ENCODE measurements at places on chromosomes 13 and 19.
A peak's percentile ranks its signal among the peaks of the same experiment; 100 is the strongest.

DNA sequence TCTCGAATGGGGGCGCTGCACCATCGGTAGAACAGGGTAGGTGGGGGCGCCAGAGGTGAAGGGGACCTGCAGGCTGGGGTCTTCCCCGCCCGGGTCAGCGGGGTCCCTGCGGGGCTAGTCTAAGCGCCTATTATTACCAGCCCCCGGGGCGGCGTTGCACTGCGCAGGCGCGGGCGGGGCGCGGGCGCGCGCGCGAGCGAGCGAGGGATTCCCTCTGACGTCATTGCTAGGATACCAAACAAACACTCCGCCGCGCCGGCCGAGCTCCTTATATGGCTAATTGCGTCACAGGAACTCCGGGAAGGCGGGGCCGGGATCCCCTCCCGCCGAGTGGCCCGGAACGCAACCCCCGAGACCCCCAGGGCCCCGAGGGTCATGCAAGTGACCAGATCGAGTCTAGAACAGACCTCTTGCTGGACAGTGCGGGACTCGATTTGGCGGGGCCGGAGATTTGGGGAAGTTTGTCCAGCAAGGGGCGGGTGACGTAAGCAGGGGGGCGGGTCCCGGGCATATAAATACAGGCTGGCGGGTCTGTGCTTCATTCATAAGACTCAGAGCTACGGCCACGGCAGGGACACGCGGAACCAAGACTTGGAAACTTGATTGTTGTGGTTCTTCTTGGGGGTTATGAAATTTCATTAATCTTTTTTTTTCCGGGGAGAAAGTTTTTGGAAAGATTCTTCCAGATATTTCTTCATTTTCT lies at the start of gene FOSB:
Gene FOSB (plus strand): TSS at position 541 of the 703 bp plus-strand sequence. CDS start 591 bp downstream, outside the sequence.
- DNase-seq, result peak; percentile 96

GRCh38 chr13:34462843-34463242 lies 479.2 kb upstream of the NBEA start:
- DNase-seq, result no peak

DNA sequence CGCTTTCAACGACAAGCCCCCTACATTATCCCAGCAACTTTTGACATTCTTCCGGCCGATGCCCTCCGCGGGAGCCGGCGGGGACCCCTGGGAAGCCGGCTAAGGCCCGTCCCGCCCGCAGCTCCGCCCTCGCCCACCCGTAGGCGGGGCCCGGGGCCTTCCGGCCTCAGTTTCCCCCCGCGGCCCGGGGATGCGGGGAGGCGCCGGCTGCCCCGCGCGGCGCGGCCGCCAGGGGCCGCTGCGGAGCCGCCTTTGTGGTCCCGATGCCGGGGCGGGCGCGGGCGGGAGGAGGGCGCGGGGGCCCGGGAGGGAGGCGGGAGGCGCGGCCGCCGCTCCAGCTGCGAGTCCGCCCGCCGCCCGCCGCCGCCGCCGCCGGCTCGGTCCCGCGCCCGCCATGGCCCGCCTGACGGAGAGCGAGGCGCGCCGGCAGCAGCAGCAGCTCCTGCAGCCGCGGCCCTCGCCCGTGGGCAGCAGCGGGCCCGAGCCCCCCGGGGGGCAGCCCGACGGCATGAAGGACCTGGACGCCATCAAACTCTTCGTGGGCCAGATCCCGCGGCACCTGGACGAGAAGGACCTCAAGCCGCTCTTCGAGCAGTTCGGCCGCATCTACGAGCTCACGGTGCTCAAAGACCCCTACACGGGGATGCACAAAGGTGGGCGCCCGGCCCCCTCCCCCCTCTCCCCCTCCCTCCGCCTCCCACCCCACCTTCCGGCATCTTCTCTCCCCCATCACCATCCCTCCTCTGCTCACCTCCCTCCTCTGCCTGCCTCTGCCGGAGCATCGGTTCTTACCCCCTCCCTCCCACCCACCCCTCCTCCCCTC lies at the start of gene CELF5:
Gene CELF5 (plus strand): TSS at position 316 of the 823 bp plus-strand sequence. CDS start 79 bp downstream, at position 395.
- peak; percentile 34 for DNase-seq

DNA sequence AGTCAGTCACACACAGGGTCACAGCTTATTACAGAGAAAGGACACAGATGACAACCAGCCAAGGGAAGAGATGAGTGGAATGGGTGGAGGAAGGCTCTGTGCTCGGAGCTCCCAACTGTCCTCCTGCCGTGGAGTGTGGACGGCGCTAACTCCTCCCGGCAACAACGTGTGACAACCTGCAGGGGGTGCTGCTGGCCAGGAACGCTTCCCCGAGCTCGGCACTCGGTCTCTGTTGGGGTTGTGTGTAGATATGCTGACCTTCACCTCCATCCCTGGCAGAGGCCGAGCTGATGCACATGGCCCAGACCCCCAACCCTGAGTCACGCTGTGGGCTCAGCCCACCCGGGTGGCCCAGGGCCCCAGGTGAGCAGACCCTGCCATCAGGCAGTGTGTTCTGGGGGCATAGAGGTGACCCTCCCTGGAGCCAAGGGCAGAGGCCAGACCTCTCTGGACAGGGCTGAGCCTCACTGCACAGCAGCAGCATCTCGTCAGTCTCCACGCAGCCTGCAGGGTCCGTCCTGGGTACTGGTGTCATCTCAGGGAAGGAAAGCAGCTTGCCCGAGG lies 14.1 kb downstream of the ZNF444 start:
- no peak for DNase-seq

DNA sequence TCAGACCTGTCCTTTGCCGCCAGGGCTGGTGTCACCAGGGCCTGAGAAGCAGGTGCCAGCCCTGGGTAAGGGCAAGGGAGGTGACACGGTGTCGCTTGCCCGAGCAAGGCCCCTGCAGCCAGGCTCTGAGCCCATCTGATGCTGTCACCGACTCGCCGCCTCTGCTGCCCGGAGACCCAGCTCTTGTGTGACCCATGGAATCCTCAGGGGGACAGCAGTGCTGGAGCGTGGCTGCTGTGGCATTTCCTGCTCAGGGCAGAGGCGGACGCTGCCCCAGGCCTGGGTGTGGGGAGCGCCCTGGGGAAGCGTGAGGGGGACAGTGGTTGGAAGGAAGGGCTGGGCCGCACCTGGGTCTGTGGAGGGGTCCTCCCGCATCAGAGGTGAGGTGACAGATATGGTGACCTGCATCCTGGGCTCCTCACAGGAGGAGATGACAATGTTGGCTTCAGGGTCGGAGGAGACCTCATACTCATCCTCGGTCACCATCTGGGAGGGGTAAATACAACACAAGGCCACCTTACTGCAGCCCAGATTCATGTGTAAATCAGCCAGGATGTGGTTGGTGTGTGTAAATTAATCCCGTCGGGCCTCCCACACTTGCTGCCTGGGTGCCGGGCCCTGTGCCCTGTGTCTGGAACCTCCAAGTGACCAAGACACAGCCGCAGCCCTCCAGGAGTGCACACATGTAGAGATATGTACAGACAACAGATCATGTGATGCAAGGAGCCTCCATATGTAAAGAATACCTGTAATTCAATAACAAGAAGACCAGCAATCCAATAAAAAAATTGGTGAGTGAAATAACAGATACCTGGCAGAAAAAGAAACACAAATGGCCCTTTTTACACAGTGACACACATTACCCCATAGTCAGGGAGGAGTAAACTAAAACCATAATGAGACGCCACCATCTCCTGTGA lies 27.6 kb upstream of the MATK start:
- no peak for DNase-seq

DNA sequence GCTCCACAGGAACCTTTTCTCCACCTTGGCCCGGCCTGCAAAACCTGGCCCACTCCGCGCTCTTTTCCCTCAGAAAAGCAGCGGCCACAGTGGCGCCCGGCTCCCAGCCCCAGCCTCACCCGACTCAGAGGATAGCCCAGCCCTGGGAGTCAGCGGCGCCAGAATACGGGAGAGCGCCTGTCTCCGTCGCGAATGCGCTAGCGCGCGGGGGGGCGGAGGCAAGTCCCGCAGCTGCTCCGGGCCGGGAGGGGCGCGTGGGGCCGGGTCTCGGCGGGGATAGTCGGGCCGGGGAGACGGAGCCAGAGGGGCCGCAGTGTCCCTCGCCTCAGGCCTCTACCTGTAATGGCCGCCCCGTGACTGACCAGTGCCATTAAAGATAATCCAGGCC lies at the start of gene ZFP30:
Gene ZFP30 (minus strand): TSS at position 165 of the 388 bp plus-strand sequence. CDS start 7,643 bp downstream, outside the sequence.
- peak; percentile 72 for DNase-seq

DNA sequence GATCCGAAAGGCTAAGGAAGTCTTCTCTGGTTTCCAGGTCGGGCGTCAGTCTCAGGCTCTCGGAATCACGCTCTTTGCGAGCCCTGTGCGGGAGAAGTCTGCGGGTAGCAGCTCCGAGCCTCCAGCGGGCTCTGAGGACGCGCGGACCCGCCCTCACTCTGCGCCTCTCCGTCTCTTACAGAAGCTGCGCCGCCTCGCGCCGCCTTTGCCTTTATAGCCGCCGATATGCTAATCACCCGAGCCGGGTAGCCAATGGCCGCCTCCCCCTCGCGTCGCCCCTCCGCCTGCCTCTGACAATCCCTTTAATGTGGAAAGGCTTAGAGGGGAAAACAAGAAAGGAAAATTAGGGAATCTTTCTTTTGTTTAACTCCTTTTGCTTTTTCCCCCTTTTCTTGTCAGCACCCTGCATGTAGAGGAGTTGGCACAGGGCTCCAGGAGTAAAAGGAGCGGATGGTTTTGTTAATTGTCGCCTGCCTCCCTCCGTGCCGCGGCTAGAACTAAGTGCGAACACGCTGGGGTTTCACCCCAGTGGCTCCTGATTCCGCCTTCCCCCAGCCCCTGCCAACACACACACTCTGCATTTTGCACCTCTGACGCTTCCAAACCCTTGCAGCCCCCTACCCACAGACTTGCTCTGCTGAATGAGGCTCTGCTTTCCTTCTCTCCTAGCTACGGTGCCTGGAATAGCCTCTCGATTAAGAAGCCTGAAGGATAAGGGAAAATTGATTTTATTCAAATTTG lies at the start of gene PCDH8:
Gene PCDH8 (minus strand): TSS at position 186 of the 741 bp plus-strand sequence. CDS start 204 bp downstream, outside the sequence.
- DNase-seq, result no peak

DNA sequence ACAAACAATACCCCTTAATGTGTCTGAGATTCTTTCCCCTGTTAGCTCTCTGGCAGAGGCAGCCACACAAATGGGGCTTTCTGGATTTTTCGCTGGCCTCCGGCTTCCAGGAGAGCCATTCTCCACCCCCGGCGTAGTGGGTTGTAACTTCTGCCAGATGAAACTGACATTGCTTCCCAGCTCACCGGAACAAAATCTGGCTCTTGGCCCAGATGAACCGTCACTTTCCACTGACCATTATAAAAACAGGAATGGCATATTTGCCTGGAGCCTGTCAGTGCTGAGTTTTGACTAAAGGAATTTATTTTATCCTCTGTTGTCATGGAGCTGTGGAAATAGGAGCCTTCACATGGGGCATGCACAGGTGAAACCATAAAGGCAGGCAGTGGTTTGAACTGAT lies 120.6 kb upstream of the GPR12 start:
- no peak for DNase-seq

DNA sequence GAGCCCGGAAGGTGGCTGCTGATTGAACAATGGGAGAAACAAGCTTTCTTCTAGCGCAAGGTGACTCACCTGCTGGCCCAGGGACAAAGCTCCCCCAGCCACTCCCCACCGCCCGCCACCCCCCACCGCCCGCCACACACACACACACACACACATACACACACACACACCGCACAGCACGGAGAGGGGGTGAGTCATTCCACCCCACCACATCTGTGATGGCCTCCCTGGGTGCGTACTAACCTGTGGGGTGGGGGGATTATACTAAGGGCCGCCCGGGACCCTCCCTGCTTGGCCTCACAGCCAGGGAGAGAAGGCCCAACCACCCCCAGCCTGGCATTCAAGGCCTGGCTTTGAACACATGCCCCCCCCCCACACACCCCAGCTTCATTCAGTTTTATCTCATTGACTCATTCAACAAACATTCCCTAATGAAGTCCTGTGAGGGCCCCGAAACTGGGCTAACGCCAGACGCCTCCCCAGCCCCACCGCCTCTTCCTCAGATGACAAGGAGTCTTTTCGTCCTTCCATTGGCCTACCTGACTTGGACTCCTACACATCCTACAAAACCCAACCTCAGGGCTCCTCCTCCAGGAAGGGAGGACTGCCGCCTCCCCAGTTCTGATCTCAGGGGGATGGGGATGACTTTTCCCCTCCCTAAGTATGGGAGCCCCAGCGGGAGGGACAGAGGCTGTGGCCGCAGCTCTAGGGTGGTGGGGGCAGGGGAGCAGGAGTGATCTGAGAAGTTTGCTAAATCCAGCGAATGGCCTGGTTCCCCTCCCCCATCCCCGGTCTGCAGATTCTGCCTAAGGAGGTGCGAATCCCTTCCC lies 5.8 kb upstream of the ONECUT3 start:
- DNase-seq, result peak; percentile 25

DNA sequence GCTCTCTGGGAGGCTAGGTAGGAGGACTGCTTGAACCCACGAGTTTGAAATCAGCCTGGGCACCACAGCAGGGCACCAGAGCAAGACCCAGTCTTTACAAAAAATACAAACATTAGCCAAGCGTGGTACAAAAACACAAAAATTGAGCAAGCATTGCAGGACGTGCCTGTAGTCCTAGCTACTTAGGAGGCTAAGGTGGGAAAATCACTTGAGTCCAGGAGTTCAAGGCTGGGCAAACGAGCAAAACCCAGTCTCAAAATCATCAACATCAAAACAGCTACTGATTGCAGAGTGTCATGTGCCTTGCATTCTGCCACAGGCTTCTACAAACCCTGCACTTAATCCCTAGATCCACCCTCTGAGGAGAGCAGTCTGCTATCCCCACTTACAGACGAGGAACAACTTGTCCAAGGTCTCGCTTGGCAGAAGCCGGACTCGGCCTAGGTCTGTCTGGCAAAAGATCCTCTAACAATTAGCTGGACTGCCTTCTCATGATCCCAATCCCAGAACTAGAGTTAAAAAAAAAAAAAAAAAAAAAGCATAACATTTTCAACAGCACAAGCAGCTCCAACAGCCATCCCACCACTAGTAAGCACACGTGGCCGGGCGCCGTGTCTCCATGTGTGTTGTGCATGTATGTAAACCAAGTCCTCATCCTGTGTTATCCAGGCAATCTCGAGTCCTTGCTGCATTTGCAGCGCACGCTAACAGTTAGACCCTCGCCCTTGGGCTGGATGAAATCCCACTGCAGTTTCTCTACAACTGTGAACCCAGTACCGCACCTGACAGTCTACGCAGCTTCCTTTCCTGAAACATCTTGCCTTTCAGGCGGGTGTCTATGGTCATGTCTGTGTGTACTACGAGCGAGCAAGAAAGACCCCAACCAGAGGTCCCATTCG lies 2.0 kb downstream of the PPP6R1 start:
- no peak for DNase-seq

GRCh38 chr19:17953869-17954268 lies 13.0 kb upstream of the KCNN1 start:
- DNase-seq, result no peak

DNA sequence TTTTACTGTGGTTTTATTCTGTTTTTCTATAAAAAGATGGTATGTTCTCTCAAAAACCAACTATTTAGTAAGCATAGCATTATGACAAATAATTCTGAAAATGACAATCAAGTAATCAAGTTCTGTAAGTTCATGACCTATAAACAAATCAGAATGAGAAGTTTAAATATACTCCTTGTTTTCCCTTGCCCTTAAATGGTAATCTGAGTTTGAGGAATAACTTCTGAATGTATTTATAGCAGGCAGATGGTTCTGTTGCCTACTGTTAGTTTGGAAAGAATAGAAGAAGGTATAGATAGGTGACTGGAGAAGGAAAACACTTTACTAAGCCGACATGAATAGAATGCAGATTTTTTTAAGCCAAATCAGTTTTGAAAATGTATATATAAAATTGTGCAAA lies 63.9 kb downstream of the POSTN start:
- DNase-seq, result no peak

- DNase-seq, result no peak
Measured at GRCh38 chr13:48514793-48515192, 18.1 kb downstream of the RCBTB2 start.

- no peak for DNase-seq
Measured at GRCh38 chr13:97189928-97190327, 32.2 kb upstream of the MBNL2 start.

- no peak for DNase-seq
Measured at GRCh38 chr19:40530091-40530901, 46.4 kb upstream of the SHKBP1 start.

- DNase-seq, result no peak
Measured at GRCh38 chr13:44867825-44868224, 121.4 kb downstream of the NUFIP1 start.
